ENCODE measurements at places on chromosomes 4 and X. TPM values are rescaled to one million over a fixed set of nuclear protein-coding genes. Genes with fewer than 3 reads are reported as not detected.

Gene CENPU
- total RNA-seq: 4.6 TPM

Gene GAGE1
- 0.10 TPM for total RNA-seq

Gene RRH
- total RNA-seq: not detected

Gene RNF128
- not detected for total RNA-seq

Gene GPRASP1
- 23.3 TPM for total RNA-seq

Gene TMEM154
- total RNA-seq: 10.6 TPM

Gene ADH1A
- total RNA-seq: not detected

Gene CSAG3
- not detected for total RNA-seq

Gene FOXR2
- total RNA-seq: not detected

Gene SMARCA1
- total RNA-seq: 0.73 TPM

Gene FHIP1A
- total RNA-seq: 2.8 TPM

Gene COX7B
- total RNA-seq: 217 TPM

Gene PASD1
- total RNA-seq: not detected

Gene CPLX1
- 0.10 TPM for total RNA-seq

Gene NAP1L3
- total RNA-seq: 7.7 TPM

Gene EGF
- 7.5 TPM for total RNA-seq

Gene TCEAL1
- 5.7 TPM for total RNA-seq

Gene SSX4B
- total RNA-seq: not detected

Gene GABRA4
- under 0.01 TPM for total RNA-seq

Gene ERVMER34-1
- total RNA-seq: under 0.01 TPM

Gene MAGEA9B
- not detected for total RNA-seq

Gene CCNQ
- total RNA-seq: 12.0 TPM

Gene ARL13A
- not detected for total RNA-seq

Gene GYPA
- total RNA-seq: 0.10 TPM

Gene CENPVL2
- not detected for total RNA-seq

Gene TNIP3
- total RNA-seq: 0.73 TPM

Gene NPNT
- not detected for total RNA-seq

Gene ETDB
- total RNA-seq: not detected

Gene FAM53A
- 2.2 TPM for total RNA-seq

Measured in mononuclear cell (primary cell).